Left cardiac atrium (tissue), 4 donors: ENCODE measurements at places on chromosomes 4 and X.

GRCh38 chrX:11138498-11139390 is 27.6 kb downstream of the HCCS start:
- DNase-seq, result no peak

DNA sequence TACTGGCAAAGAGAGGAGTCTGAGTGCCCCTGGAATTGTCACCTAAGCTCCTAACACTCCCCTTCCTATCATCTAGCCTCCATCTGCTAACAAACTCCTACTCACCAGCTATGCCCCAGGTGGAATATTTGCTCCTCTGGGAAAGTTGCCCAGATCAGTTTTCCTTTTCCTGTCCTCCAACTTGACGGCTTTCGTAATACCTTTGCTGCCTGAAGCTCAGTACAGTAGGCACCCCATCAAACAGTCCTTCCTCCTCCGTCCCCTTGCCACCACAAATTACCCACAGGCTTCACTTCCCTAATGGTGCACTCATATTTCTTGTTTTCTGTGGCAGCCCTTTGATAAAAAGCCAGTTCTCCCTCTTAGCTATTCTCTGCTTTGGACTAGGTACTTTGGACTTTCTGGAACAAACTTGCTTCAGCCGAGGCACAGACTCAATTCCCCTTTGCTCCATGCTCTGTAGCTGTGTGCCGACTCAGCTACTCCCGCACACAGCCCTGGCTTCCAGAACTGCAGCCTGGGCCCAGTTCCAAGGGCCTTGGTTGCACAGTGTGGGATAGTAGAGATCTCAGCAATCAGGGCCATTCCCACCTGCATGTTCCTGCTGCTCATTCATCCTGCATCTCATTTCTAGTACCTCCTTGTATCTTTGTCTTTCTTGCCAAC is 605.1 kb downstream of the BCOR start:
- DNase-seq, result no peak

DNA sequence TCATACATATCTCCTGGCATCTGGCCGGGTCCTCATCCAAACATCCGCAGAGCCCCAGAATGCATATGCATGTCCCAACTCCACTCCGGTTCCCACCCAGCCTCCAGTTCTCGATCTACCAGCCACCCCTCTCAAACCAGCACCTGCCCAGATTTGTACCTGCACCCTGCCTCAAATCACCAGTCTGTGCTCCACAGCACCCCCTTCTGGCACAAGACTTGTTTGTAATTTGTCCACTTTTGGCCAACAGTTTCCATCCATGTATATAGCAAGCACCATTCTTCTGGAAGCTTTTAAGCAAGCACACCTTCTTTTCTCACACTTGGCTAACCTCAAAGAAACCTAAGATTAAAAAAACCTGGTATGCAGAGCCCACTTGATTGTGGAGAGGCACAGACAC is 644.1 kb downstream of the MID1IP1 start:
- DNase-seq, result no peak

- no peak for DNase-seq
Observed at GRCh38 chr4:11323771-11324170, 104.9 kb downstream of the HS3ST1 start.
